Stimulated activated CD4-positive, alpha-beta T cell treated with anti-CD3 and anti-CD28 coated beads, TNF-alpha, amount 100 ng/mL, for 1 hour (primary cell): ENCODE measurements at places on chromosomes 1 and 21.

DNA sequence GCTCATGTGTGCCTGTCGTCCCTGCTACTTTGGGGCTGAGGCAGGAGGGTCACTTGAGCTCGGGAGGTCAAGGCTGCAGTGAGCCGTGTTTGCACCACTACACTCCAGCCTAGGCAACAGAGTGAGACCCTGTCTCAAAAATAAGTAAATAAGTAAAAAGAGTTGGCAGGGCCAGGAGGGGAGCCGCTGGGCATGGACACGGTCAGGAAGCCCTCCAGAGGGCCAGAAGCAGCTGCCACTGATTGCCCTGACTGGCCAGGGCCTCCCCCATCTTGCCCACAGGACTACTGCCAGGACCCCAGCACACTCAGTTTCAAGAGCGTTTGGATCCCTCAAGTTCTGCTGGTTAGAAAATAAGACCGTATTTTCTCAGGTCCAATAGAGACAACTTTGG, 112.2 kb upstream of the IPO9 start:
- DNase-seq, result no peak

DNA sequence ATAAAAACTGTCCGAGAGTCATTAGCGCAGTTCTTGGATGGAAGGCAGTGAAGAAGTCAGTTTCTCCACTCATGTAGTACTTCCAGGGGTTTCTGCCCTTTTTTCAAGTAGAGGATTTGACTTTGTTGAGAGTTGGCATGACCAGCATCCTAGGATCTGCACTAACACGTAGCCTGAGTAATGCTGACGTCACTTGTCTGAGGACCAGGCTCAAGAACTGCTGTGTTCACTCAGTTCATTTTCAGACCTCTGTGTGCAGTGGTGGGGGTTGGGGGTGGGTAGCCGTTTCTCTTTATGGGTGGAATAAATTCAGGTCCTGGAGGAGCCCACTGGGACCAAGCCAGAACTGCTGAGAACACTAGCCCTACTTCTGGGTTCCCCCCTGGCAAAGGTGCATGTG, 53.3 kb downstream of the MRPS6 start:
- no peak for DNase-seq

GRCh38 chr1:24470592-24470991, 32.0 kb upstream of the RCAN3 start:
- no peak for DNase-seq

DNA sequence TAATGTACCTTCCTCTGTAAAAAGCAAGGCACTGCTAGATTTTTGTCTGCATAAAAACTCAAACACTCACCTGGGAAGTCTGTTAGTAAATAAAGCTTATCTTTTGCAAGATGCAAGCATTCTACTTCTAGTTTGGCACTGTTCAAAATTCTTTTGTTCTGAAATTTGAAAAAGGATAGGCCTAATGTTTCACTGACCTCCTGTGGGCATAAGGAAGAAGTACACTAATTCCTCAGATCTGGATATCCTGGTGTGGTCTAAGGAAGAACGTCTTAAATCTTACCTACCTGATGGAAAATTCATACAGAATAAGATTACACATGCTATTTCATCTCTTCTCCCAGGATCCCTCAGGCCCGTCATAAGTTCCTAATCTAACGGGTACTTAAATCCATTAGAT, 93.5 kb upstream of the CAMK1G start:
- no peak for DNase-seq
